Kidney (tissue), 22 donors: ENCODE measurements at places on chromosomes 7 and 10.

- DNase-seq = no peak
Measured at GRCh38 chr7:155862123-155862892, 50.0 kb upstream of the SHH start.

- no peak for DNase-seq
Measured at GRCh38 chr10:19570120-19570519, 246.1 kb upstream of the PLXDC2 start.

DNA sequence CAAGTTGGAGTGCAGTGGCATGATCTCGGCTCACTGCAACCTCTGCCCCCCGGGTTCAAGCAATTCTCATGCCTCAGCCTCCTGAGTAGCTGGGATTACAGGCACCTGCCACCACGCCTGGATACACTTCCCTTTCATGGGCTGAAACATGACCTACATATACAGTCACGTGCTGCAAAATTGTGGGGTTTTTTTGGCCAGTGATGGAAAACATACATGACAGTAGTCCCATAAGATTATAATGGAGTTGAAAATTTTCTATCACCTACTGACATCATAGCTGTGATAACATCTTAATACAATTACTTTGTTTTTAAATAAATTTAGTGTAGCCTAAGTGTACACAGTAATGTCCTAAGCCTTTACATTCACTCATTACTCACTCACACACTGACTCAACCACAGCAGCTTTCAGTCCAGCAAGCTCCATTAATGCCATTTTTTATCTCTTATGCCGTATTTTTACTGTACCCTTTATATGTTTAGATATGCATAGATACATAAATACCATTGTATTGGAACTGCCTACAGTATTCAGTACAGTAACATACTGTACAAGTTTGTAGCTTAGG lies 79.9 kb upstream of the TMEM196 start:
- no peak for DNase-seq

GRCh38 chr10:43410345-43410744 lies 1.4 kb upstream of the HNRNPF start:
- DNase-seq = no peak

- no peak for DNase-seq
Measured at GRCh38 chr7:26187380-26188205, 13.0 kb downstream of the HNRNPA2B1 start.

GRCh38 chr10:124464028-124464965 lies 2.7 kb downstream of the LHPP start:
- no peak for DNase-seq

DNA sequence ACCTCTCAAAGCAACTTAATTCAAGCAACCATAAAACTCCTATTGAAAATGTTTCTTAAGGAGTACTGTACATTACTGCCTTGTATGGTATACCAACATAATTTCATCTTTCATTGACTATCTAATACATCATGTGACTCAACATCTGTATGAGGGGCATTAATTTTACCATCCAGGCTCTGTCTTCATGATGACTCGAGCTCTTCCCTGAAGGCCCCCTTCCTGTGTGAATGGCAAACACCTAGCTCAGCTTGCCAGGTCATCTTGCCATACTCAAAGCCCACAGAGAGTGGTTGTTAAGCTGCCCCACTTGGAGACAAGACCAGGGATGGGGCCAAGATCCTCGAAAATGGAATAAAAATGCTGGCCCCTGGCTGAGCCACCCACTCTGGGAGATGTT lies 82.4 kb downstream of the SGMS1 start:
- no peak for DNase-seq

GRCh38 chr7:30113144-30113543 lies 21.6 kb upstream of the MTURN start:
- DNase-seq = no peak

DNA sequence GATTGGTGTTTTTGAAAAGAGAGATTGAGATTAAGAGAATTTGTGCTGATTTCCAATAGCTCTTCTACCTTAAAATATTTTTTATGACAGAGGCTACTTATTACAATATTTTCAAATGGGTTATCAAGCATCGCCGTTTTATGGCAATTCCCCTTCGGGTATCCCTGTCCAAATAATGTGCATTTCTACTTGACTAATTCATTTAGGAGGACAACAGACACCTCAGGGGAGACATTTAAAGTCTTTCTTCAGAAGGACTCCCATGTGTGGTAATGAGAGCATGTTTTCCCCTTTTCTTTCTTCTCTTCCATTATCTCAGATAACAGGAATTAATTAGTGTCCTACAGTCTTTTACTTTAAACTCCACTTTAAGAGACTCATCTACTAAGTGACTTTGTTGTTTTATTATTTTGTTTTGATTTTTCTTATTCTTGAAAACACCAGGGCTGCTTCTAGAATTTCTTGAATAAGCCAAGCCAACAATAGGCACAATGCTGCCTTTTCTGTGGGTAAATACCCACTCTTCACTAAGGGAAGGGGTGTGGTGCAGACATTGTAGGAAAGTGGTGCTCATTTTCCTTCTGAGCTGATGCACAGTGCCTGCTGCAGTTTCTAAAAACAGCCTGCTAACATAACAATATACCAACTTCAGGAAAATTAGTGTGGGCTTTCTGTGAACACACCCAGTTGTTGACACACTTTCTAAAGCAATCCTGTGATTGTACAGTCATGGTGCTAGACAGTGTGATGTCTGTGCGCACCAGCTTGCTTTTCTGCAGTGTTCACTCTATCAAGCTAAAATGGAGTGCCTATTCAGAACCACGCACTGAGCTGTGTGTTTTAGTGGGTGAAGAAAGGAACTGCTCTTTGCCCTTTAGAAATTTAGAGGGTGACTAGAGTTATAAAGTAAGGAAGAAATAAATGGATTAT lies 597.7 kb downstream of the NRG3 start:
- no peak for DNase-seq

GRCh38 chr7:33503014-33503413 lies 373.6 kb downstream of the BBS9 start:
- peak; percentile 11 for DNase-seq

DNA sequence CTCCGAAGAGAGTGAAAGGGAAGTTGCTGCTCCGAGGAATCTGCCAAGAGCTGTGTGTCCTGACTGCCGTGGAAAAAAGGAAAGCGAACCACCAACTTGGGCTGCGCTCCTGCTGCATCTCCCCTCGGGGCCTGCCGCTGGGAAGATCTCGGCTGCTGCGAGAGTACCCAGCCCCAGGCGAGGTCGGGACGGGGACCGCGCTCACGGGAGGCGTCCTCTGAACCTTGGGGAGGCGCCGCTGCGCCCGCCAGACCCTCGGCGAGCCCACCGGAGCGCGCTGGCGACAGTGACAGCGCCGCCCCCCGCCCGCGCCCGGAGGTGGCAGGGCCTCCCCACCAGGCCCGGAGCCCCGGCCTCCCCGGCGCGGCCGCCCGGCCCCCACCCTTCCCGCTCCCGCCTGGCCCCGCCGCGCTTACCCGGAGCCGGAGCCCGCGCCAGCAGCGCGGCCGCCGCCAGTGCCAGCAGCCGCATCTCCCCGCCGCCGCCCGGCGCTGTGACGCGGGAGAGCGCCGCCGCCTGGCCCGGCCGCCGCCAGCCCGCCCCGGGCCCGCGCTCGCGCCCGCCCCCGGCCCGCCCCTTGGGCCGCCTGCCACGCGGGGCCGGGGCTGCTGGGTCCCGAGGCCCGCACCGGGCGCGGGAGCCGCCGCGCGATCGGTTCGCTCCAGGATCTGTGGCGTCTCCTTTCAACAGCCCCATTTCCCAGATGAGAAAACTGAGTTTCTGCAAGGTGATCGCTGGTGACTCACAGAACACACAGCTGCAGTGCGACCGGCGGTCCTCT lies at the start of gene VSTM4:
VSTM4 (minus strand) TSS at position 508 of the 781 bp plus-strand sequence; CDS start at position 471, 37 bp downstream.
- DNase-seq = peak; percentile 57

DNA sequence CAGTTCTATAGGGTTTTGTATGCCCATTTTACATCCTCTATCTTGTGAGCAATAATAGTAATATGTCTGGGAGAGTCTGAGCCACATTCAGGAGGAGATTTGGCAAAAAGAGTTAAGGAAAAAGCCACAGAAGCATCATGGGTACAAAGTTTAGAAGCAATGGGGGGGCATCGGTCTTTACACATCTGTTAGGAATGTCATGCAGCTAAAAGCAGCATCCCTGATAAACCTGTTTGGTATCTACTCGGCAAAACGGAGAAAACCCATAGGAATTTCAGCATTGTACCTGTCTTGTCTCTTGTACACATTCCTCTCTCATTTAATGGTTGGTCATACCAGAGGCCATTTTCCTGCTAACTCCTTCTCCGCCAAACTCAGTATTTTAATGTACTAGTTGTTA lies 12.5 kb upstream of the HERPUD2 start:
- DNase-seq = no peak

DNA sequence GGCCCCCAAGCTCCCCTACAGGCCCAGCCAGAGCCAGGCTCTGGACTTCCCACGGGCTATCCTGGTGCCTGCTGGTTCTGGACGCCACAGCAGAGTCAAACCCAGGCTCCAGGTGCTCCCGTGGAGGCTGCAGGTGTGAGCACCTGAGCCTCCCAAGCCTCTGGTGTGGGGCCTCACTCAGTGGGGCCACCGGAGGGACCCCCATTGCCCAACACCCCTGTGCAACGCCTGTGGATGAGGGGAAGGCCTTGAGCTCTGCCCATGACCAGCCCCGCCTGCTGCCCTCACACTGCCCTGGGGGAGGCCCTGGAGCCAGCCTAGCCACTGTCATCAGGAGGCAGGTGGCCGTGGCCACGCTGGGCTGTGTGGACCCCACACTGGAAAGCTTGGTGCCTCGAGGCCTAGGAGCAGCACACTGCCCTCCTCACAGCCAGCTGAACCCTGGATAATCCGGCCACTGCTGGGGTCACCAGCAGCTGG lies 229.3 kb downstream of the MAD1L1 start:
- no peak for DNase-seq

- DNase-seq = no peak
Measured at GRCh38 chr10:33704214-33704830, 369.9 kb upstream of the NRP1 start.

DNA sequence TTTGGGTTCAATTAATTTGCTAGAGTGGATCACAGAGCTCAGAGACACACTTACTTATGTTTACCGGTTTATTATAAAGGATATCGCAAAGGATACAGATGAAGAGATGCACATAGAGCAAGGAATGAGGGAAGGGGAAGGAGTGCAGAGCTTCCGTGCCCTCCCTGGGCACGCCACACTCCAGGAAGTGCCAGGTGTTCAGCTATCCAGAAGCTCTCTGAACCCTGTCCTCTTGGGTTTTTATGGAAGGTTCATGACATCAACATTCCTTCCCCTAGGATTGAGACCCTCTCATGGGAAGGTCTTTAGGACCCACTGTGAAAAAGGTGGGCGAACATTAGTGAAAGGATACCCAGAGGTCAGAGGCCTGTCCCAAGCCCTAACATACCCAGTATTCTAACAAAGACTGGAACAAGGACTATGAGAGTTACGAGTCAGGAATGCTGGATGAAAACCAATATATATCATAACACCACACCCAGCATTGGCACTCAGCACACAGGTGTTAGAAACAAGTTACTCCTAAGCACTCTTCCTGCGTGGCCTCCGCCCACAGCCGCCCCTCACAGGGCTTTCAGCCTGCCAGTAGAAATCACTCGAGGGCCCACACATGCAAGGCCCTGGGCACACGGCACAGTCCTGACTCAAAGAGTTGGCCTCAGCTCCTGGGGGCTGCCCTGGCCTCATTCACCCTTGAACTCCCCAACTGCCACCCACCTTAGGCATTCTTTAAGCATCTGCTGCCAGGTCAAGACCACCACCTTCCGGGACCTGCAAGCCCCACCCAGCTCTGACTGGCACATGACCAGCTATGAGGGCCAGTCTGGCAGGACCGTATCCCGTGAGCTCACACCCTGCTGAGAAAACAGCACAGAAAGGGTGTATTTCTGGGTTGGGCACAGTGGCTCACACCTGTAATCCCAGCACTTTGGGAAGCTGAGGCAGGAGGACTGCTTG lies 5.6 kb upstream of the AIFM2 start:
- DNase-seq = no peak

- DNase-seq = no peak
Measured at GRCh38 chr7:114418117-114418516, 3.5 kb downstream of the FOXP2 start.

DNA sequence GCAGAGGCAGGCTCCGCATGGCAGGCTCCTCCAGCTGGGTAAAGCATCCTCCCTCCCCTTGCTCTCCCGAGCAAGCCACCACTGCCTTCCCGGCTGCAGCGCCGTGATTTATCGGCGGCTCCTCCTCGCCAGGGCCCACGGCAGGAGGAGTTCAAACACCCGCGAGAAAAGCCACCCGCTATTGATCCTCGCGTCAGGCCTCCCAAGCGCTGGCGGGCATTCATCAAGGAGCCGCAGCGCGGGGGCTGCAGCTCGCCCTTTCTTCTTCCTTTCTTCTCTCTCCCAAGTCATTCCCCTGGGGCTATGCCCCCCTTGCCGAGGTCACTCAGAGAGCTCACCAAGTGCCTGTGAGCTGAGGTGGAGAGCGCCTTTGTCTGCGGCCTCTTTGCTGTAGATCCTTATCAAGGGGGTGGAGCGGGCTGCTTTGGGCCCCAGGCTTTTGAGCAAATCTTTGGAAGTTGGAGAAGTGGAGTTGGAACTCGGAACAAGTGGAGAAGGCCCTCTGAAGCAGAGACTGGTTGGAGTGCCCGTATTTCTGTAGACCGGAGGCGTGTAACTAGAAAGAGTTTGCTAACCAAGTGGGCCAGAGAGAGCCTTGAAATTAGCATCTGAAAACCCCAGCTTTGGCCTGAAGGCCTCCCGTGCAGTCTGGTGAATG lies 107.2 kb upstream of the PPIF start:
- DNase-seq = peak; percentile 74

DNA sequence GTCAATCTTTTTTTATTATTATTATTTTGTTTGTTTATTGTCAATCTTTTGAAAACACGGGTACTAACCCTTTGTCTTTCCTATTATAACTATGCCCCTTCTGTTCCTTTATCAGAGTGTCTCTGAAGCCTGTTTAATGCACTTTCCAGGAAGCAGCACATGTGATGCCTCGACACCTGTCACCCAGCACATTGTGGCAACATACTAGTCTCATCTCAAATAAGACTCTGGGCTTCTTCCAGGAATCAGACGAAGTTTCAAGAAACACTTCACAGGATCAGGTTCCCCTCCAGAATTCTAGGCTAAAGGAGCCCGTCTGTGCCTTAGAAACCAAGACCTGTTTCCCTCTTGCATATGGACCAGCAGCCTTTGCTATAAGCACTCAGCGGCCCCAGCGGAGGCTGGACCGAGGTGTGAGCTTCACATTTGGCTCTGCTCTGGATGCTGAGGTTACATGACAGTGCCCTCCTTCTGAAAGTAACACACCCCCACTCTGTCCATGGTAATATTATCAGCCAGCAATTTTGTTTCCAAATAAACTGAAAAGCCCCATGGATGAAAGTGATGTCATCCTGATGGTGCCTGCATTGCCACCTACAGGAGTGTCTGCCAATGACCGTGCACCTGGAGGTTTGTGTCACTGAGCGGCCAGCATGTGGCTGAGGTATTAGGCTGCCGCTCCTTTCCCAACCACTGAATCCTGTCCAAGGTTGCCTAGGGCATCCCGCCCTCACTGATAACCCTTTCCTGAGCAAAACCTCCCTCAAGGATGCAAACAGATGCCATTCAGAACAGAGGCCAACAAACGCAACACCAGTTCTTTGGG lies 38.1 kb downstream of the MKI67 start:
- DNase-seq = no peak

DNA sequence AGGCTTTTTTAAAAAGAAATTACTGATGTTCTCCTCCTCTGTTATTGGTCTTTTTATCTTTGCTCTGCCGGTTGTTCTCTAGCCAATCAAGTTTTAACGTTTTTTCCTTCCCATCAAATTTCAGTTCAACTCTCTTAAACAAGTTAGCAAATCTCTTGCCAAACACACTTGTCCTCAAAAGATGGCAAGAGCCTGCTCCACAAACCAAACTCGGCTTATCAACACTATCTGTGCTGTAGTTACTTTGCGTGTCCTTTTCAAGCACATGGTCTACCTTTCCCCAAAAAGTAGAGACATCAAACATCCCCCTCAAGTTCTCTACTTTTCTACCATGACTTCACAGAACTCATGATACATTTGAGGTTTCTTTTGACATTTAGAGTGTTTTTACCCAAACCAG lies 71.3 kb downstream of the OSBPL3 start:
- DNase-seq = no peak
